NCI-H1930 (cell line): ENCODE measurements at places on chromosomes 3 and 15.

DNA sequence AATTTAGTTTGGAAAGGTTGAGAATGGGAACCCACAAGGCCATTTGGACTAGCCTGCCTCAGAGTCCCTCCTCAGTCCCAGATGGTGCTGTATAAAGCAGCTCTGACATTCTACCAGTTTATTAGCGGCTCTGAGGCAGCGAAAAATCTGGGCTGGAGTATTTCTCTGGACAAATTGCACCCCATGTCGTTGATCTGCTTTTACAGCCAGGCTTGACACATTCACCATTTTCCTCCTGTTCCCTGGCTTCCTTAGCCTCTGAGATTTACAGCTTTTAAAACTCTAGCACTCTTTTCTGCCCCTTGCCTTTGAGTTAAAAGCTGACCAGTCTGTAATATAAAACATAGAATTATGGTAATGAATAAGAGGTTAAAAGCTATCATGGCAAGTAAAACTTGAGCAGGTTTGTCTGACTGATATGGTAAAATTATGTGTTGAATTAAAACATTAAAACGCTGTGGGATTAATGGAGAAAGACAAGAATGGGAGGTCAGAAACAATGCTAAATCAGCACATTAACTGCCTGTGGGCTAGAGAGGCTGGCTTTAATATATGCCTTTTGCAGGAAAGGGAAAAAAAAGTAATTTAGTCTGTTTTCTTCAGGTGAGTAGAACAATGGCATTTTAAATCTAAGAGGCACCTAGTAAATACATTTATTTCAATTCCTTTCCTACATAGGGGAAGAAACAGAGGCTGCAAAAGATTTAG, 131.2 kb downstream of the MCTP2 start:
- DNase-seq, result no peak

DNA sequence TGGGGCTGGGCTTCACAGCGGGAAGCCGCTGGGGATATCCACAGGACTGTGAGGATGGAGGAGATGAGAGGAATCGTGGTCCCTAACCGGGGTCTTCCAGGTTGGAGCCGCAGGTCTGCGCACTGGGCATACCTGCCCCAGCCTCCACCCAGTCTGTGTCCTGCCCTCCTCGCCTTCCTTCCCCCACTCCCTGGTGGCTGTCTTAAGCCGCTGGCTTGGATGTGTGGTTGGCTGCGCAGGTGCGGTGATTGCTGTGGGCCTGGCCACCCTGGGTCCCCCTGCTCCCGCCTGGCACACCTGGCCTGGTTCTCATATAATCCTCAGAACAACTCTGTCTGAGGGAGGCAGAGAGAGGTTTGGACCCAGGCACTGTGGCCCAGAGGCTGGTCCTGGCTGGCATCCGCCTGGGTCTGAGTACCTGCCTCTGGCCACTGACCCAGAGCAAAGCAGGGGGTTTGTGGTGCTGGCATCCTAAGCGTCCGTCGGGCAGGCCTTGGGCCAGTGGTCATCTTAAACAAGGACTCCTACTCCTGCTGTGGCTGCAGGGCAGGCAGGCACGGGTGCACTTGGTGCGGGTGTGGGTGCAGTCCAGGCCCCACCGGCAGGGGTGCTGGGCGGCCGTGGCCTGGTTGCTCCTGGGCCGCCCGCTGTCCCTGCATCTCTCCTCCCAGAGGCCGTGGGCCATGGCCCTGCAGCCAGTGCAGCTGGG, 18.7 kb downstream of the PLXNA1 start:
- no peak for DNase-seq

DNA sequence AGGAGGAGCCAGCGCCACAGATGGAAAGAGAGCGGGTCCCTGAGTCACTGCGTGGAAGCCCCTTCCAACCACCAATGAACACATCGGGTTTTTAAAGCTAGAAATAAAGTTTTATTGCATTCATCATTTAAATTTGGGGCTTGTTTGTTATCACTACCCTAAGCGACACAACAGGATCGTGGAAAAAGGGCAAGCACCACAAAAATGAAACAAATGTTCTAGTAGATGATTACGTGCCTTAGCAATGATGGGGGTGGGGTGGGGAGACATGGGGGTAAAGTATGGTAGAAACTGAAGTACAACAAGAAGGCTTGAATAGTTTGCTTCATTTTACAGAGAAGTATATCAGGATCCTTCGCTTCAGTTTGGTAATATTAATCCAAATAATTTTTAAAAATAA, 221.6 kb upstream of the ATP10A start:
- DNase-seq, result no peak

- DNase-seq, result no peak
These were observed 195.1 kb upstream of the NR2F2 start for GRCh38 chr15:96135166-96136093.

DNA sequence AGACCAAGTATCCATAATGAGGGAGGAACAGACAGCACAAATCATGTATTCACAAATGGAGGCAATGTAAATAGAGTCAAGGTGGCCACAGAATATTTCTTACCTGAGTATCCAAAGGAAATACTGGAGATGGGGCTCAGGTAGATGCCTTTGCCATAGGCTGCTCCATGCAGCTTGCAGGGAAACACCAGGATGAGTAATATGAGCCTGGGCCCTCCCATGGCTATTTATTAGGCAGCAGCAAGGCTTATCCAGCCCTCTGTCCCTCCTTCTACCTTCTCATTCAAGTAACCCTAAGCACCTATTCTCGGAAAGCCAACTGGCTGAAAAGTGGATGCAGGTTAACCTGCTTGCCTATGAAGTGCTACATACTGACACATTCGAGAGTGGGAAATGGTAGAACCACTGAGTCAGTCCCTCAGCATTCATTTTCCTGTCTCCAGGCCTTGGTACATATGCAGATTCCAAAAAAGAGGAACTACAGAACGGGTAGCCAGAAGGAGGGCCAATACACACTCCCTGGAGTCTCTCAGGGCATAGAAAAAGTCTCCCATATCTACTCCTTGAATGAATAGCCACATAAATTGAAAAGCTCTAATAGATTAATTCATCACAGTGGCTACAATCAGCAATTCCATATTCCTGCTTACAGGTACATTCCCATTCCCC, 18.3 kb upstream of the PKM start:
- DNase-seq, result no peak

- no peak for DNase-seq
These were observed 20.3 kb upstream of the ATOSA start for GRCh38 chr15:52699457-52699856.

- no peak for DNase-seq
These were observed 620.7 kb upstream of the ZNF385D start for GRCh38 chr3:22371607-22372291.

DNA sequence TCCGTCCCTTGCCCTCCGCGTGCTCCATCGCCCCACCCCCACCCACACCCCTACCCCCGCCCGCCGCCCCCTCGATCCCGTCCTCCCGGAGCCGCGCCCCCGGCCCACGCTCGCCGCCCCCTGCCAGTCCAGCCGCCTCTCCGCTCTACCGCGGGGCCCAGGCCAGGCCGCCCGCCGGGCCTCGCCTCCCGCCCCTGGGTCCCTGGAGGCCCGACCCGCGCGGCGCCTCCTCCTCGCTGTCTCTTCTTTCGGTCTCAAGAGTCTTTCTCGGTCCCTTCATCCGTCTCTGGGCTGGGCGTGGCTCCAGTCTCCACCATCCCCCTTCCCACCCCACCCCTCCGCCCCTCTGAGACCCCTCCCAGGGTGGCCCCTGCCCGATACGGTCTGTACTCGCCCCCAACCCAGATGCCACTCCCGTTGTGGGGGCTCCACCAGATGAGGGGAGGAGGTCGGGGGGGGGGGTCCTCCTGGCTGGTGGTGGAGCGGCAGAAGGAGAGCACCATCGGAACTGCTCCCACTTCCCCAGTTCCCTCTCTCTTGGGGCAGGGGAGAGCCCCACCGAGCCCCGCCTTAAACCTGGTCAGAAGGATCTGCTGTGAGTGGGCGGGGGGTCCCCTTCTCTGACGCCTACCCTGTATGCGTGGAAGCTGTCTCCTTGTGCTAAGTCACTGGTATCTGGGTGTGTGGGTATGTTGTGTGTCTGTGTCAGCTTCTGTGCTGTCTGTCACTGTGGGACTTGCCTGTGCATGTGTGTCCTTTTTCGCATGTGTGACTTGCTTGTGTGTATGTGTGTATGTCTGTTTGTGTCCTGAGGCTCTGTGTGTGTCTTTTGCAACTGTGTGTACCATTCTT, 1.0 kb downstream of the PRKCD start:
- DNase-seq, result no peak

DNA sequence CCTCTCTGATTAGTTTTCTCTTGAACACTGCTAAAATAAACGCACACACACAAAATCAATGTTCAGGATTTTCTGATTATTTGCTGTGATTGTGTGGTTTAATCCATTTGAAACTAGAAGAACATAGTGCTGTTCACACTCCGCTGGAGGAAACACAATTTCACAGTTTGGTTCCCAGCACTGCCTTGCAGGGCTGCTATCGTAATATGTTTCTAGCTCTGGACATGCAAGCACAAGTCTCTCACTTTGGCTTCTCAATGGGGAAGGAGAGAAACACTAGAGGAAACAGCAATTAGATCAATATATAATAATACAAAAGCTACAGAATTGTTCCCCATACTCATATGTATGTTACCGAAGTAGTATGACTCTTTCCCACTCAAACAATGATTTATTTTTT, 299.5 kb downstream of the NSUN3 start:
- DNase-seq, result no peak

GRCh38 chr15:99537344-99537743, 28.4 kb upstream of the MEF2A start:
- DNase-seq, result no peak

GRCh38 chr15:77048135-77048876, 22.6 kb downstream of the TSPAN3 start:
- no peak for DNase-seq

DNA sequence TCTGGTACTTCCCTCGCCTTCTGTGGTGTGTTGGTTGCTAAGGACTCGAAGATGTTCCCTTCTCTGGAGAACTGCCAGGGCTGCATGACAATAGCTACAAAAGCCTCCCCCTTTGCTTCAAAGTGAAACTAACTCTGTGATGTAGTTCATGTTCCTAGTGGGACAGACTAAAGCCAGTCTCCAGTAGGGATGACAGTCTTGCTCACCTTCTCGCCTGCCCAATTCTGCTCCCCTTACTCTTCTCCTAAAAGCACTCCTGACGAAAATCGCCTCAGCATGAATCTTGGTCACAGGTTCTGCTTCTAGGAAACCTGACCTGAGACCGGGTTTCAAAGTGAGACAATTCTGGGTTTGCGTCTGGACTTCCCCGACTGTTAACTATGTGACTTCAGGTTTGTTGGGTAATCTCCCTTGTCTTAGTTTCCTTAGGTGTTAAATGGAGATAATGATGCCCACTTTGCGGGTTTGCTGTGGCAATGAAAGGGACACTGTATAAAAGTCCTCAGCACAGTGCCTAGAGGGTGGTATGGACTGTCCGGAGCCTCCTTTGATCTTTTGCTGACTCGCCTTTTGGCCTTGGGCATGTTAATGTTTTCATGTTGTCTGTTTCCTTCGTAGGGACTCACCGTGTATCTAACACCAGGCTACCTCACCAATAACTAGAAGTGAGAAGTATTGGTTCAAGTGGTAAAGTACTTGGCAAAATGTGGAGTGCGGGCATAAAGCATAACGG, 24.9 kb upstream of the THRB start:
- DNase-seq, result no peak

DNA sequence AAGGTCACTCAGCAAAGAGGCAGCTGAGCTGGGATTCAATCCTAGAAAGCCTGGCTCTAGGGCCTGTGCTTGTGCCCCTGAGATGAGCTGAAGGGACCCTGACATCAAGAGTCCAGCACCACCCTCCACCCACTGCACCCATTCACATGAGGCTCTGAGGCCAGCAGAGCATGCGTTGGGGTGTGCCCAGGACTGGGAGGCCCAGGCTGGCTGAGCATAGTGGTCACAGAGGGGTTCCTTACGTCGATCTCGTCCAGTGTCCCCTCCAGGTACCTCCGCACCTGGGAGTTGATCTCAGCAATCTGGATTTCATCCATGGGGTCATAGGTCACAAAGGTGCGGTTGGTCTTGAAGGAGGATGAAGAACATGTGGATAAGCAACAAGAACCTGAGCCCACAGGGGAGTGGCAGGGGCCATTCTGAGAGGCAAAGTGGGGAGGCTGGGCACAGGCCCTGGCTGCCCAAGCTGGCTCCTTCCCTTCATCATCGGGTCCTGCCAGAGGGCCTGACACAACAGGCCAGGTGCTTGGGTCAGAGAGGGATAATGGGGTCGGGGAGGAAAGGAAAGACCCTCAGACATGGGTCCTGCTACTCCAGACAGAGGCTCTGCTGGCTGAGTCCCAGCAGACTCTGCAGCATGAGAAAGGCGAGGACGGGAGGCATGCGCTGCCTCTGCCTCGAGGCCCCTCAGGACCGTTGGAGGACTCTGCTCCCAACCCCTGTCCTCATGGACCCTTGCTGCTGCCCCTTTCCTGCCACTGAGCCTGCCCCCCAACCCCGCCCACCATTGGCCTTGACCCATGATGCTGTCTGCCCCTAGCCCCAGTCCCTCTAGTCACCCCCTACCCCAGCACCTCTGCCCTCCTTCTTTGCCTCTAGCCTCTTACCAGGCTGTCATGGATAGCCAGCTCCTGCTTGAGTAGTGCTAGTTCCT, 35.2 kb downstream of the KIF9 start:
- no peak for DNase-seq

DNA sequence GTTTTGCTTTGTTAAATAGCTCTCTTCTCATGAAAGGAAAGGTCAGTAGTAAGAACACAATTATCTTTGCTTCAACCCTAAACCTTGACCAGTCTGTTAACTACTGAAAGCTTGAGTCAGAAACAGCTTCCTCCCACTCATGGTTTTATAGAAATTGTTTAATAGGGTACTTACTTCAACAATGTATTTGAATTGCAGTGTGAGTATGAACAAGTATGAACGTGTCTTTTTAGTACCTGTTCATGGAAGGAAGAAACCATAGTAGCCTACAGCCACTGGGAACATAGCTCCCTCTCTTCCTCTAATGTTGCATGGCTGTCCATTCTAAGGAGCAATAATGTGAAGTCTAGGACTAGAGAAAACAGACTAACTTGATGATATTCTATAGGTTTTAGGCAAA, 311.0 kb downstream of the MCTP2 start:
- no peak for DNase-seq

DNA sequence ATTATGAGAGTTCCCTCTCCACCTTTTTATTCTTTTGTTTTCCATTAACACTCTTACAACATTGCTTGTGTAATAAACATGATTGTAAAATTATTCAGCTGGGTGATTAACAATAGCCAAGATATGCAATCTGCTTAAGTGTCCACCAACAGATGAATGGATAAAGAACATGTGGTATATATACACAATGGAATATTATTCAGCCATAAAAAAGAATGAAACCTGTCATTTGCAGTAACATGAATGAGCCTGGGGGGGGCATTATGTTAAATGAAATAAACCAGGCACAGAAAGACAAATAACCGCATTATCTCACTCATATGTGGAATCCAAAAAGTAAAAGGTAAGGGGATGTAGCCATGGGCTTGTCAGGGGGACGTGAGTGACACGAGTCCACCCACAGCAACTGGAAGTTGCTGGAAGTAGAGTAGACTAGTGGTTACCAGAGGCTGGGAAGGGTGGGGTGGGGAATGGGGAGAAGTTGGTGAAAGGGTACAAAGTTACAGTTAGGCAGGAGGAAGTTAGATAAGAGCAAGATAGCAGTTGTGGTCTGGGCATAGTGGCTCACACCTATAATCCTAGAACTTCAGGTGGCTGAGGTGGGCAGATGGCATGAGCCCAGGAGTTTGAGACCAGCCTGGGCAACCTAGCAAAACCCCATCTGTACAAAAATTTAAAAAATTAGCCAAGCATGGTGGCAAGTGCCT, 28.7 kb upstream of the CD47 start:
- DNase-seq, result no peak
